ENCODE measurements at places on chromosomes 16 and 17.
A peak's percentile ranks its signal among the peaks of the same experiment; 100 is the strongest.

GRCh38 chr17:61427567-61427966, 24.7 kb upstream of the TBX4 start:
- no peak for DNase-seq

- no peak for DNase-seq
These were observed 69.5 kb upstream of the CIBAR2 start for GRCh38 chr16:85181739-85182129.

- DNase-seq, result no peak
These were observed 1468.6 kb downstream of the CDH11 start for GRCh38 chr16:63653044-63653839.

- DNase-seq, result no peak
These were observed 394 bp upstream of the NME4 start for GRCh38 chr16:396605-397004.

GRCh38 chr16:24477492-24477891, 61.9 kb upstream of the RBBP6 start:
- no peak for DNase-seq

- no peak for DNase-seq
These were observed 391.1 kb downstream of the PMP22 start for GRCh38 chr17:14873996-14874395.

DNA sequence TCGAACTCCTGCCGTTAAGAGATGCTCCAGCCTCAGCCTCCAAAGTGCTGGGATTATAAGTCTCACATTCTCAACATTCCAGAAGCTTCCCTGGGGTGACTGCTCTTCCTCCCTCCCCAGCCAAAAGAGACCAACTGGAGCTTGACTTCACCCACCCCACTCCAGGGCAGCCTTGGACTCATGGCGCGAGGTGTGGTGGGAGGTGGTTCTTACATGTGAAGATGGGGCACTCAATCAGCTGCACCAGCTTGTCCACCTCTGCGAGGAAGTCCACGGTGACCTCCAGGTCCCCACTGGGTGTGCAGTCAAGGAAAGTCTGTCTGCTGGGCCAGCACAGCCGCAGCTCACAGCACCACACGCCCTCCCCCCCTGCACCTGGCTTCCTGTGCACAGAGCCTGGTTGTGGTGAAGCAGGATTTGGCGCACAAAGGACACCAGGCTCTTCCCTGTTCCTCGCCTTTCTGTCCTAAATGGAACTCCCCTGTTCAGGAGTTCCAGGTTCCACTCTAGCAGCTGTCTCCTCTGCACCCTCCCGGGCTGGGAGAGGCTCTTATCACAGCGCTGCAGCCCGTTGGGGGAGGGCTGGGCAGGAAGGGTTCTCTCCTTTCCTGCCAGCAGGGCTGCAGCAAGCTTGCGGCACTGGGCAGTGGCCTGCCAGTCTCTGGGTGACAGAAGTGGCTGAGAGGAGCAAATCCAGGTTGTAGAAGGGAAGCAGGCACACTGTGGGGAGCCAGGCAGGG, 9.6 kb upstream of the MTSS2 start:
- DNase-seq, result no peak

DNA sequence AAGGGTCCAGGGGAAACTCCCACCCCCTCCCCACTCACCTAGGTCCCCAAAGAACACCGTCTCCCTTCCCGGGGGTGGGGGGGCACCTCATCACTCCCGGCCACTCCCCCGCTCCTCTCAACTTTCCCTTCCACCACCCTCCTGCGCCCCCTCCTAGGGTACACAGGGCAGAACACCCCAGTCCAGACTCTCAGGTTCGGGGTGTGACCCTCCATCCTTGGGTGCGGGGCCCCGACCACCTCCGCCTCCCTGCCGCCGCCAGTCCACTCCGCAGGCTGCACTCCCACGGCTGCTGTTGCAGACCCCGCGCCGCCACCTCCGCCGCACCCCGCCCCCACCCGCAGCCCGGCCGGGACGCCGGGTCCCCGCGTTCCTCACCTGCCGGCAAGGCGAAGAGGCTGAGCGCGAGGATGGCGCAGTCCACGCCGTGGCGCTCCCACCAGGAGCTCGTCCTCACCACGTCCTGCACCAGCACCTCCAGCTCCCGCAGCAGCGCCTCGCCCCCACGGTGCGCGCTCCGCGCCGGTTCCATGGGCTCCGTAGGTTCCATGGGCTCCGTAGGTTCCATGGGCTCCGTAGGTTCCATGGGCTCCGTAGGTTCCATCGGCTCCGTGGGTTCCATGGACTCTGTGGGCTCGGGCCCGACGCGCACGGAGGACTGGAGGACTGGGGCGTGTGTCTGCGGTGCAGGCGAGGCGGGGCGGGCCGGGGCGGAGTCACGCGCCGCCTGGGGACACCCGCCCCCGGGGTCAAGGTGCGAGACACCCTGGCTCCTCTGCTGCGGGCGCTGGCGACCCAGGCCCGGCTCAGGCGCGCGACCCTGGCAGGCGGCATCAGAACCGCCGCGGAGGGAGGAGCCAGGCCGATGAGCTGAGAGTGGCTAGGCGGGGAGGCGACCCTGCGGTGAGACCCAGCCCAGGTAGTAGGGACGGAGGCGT, at the start of gene FADS6:
TSS of gene FADS6 (minus strand) at position 660 of the 938 bp plus-strand sequence. CDS start at position 622, 38 bp downstream.
- no peak for DNase-seq

DNA sequence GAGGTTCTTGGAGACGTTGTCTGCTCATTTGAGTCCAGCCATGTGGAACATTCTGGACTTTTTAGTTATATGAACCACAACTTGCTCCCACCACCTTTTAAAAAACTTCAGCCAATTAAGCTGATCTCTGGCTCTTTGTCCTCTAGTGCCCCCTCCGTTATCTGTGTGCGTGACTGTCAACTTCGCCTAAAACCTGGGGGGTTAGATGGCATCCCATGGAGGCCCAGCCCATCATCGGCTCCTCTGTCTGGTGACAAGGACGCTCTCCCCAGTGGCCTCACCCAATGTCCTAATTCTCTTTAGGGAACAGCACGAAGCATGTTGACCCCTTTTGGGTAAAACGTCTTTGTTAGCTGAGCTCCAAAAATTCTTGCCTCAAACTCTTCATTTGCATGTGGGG, 341.0 kb upstream of the TNRC6C start:
- DNase-seq, result no peak

- no peak for DNase-seq
These were observed 434.8 kb downstream of the SLC39A11 start for GRCh38 chr17:72657467-72658317.

DNA sequence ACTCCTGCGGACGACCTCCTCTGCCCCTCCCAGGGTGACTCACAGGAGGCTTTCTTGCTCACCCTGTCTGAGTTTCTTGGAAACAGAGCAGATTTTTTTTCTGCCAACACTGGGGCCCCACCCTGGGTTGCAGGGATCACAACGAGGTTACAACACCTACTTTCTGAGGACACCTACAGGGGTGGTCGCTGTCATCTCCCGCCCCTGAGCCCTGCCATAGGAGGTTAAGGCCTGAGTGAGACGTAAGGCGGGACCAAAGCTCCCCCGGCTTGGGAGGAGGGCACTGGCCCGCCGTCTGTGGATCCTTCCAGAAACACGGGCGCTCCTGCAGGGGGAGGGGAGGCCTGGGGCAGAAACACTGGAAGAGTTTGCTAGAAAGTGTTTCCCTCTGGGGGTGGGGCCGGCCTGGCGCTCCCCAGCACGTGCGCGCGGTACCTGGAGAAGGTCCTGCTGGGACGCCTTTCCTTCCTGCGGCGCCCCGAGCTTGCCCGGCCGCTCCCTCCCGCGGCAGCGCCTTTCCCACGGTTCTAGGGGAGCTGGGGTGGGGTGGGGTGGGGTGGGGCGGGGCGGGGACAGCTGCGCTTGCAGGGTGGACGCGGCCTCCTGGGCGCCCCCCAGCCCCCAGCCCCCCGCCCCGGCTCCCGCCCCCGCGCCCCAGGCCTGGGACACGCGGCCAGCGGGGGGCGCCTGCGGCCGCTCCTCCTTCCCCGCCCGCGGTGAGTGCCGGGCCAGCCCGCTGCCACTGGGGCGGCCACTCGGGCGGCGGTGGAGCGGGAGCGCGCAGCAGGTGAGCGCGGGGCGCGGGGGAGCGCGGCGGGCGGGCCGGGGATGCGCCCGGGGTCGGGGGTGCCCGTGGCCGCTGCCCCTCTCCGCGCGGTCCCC, 20.7 kb upstream of the ADCY7 start:
- peak; percentile 71 for DNase-seq

DNA sequence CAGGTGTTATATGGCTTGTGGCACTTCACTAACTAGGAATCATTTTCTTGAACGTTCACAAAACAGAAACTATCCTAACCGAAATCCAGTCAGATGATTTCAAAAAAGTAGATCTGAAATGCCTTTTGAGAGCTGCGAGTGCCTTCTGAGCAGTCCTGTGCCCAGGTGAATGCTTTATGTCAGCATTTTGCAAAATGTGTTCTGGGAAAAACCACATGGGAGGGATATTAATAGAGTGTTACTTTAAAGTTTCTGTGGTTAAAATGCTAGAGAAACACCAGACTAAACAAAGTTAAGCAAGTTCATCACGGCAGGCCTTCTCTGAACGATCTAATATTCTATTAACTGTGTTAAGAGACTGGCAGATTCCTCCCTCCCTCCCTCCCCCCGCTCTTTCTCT, 15.8 kb upstream of the RGS9 start:
- no peak for DNase-seq
